ENCODE measurements at places on chromosomes 4 and X. TPM values are rescaled to one million over a fixed set of nuclear protein-coding genes. Genes with fewer than 3 reads are reported as not detected.

DNA sequence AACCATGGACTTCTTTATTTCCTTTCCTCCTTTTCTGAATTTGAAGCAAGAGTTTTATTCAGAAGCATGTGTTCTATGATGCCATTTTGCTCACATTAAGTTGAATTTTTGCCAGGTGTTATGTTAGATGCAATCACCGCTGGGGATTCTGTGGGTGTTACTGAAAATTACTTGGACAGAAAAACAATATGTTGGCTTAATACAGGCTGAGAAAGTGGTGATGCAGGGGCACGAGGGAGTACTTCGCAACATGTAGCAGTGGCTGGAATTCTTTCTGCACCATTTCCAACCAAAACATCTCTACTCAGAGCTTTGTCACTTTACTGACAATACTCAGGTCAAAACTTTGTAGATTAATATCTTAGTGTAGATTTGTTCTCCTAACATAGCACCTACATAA lies 109.2 kb upstream of the PCDH18 start:
- no peaks in the 10 kb centered on the region for H3K36me3 ChIP-seq
- no peak overlapping the region for H3K27ac ChIP-seq
- H3K4me3 ChIP-seq: no peak overlapping the region
- DNase-seq: no peak

- no peak overlapping the region for H3K4me3 ChIP-seq
- no peak for DNase-seq
- no peaks in the 10 kb centered on the region for H3K4me1 ChIP-seq
- no peak overlapping the region for H3K27ac ChIP-seq
Measured at GRCh38 chr4:11589676-11590075, 161.0 kb upstream of the HS3ST1 start.

- peaks cover 20% of the 10 kb centered on the region for H3K4me1 ChIP-seq
- no peak overlapping the region for H3K27ac ChIP-seq
- DNase-seq: no peak
- no peaks in the 10 kb centered on the region for H3K36me3 ChIP-seq
- H3K27me3 ChIP-seq: peaks cover 5% of the 10 kb centered on the region
- no peak overlapping the region for H3K4me3 ChIP-seq
Measured at GRCh38 chr4:2388429-2389182, 29.8 kb downstream of the ZFYVE28 start.

GRCh38 chr4:47639531-47639930 lies 154.5 kb downstream of the ATP10D start:
- H3K36me3 ChIP-seq: peaks cover 8% of the 10 kb centered on the region
- H3K4me1 ChIP-seq: no peaks in the 10 kb centered on the region
- H3K4me3 ChIP-seq: no peak overlapping the region
- H3K27me3 ChIP-seq: peaks cover 2% of the 10 kb centered on the region

DNA sequence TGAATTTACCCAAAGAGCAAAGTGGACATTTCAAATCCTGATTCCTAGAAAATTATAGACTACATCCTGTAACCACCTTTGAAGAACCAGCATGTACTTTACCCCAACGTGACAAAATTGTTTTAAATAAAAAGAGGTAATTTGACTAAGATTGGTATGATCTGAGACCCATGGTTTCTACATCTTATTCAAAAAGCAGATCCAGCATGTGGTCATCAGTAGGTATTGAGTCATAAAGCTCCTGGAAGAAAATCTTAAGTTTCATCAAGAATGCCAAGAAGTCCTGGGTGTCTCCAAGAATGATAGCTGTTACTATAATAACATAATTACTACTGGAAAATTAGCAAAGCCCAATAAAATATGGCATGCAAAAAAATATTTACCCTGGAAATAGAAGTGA lies 61.8 kb downstream of the NFKB1 start:
- H3K36me3 ChIP-seq: peaks cover 4% of the 10 kb centered on the region
- no peaks in the 10 kb centered on the region for H3K4me1 ChIP-seq
- no peak overlapping the region for H3K4me3 ChIP-seq
- DNase-seq: no peak
- no peak overlapping the region for H3K27ac ChIP-seq

GRCh38 chr4:75658876-75659275 lies 14.3 kb downstream of the G3BP2 start:
- H3K27me3 ChIP-seq: no peaks in the 10 kb centered on the region
- H3K4me1 ChIP-seq: no peaks in the 10 kb centered on the region
- no peak overlapping the region for H3K4me3 ChIP-seq
- H3K36me3 ChIP-seq: peaks cover 24% of the 10 kb centered on the region
- DNase-seq: no peak

GRCh38 chrX:124282580-124282979 lies 49.9 kb upstream of the TEX13D start:
- H3K36me3 ChIP-seq: no peaks in the 10 kb centered on the region
- no peak overlapping the region for H3K4me3 ChIP-seq
- no peak for DNase-seq
- H3K27me3 ChIP-seq: no peaks in the 10 kb centered on the region
- H3K4me1 ChIP-seq: no peaks in the 10 kb centered on the region

GRCh38 chr4:163484906-163485305 lies 9.6 kb upstream of the TMA16 start:
- no peaks in the 10 kb centered on the region for H3K36me3 ChIP-seq
- H3K4me3 ChIP-seq: no peak overlapping the region
- no peaks in the 10 kb centered on the region for H3K4me1 ChIP-seq

GRCh38 chr4:21041708-21042107 lies 341.4 kb downstream of the PACRGL start:
- H3K27me3 ChIP-seq: no peaks in the 10 kb centered on the region
- no peak for DNase-seq
- no peak overlapping the region for H3K4me3 ChIP-seq
- H3K27ac ChIP-seq: no peak overlapping the region
- H3K36me3 ChIP-seq: no peaks in the 10 kb centered on the region
- no peaks in the 10 kb centered on the region for H3K4me1 ChIP-seq

DNA sequence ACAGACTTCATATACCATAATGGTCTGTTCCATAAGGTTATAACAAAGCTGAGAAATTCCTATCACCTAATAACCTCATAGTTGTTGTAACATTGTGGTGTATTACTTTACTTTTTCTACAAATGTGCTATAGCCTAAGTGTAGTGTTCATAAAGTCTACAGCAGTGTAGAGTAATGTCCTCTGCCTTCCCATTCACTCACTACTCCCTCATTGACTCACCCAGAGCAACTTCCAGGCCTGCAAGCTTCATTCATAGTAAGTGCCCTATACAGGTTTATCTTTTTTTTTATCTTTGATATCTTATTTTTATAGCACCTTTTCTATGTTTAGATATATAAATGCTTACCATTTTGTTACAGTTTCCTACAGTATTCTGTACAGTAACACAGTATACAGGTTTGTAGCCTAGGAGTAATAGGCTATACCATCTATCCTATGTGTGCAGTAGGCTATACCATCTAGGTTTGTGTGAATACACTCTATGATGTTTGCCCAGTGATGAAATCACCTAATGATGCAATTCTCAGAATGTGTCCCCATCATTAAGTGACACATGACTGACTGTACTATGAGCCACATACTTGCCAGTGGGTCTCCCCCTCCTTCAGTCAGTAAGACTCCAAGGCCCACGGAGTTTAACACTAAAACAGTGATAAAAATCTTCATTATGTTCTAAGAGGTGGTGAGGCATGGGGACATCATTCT lies 299.9 kb downstream of the UNC5C start:
- no peaks in the 10 kb centered on the region for H3K36me3 ChIP-seq
- no peak overlapping the region for H3K4me3 ChIP-seq
- no peaks in the 10 kb centered on the region for H3K4me1 ChIP-seq
- DNase-seq: no peak
- H3K27ac ChIP-seq: no peak overlapping the region

DNA sequence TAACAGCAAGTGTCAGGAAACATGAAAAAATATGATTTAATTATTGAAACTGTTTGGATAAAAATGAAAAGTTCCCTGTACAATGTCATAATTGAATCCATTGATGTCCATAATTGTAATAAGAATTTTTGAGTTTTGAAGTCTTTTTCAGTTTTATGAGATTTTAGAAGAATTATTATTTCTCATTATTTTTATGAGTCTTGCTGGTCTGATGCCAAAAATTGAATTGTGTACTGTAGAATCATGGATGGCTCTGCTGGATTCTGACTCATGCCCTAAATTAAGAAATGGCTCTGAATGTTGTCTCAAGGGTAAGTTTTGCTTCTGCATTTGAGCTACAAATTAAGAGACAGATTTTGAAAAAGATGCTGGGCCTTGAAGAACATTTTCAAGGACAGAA lies 132.8 kb upstream of the MAP9 start:
- H3K36me3 ChIP-seq: no peaks in the 10 kb centered on the region
- no peaks in the 10 kb centered on the region for H3K27me3 ChIP-seq
- DNase-seq: no peak
- H3K4me1 ChIP-seq: no peaks in the 10 kb centered on the region
- no peak overlapping the region for H3K27ac ChIP-seq
- H3K4me3 ChIP-seq: no peak overlapping the region

DNA sequence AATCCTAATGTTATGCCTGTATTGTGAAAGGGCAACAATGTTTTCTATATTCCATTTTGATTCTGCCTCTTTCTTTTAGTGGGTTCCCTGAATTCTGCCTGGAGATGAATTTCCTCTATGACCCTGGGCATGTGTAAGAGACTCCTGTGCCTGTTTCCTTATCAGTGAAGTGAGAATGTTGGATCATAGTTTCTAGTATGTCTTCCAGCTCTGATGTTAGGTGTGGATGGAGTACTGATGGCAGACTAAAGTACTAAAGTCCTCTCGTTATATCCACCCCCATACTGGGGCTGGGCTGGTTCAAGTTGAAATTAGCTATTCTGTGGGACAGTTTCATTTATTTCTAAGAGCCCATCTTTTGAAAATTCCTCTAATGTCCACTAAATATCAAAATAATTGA lies 29.6 kb downstream of the PLAC1 start:
- H3K36me3 ChIP-seq: peaks cover 3% of the 10 kb centered on the region
- H3K27me3 ChIP-seq: no peaks in the 10 kb centered on the region
- H3K4me1 ChIP-seq: peaks cover 24% of the 10 kb centered on the region
- DNase-seq: no peak

DNA sequence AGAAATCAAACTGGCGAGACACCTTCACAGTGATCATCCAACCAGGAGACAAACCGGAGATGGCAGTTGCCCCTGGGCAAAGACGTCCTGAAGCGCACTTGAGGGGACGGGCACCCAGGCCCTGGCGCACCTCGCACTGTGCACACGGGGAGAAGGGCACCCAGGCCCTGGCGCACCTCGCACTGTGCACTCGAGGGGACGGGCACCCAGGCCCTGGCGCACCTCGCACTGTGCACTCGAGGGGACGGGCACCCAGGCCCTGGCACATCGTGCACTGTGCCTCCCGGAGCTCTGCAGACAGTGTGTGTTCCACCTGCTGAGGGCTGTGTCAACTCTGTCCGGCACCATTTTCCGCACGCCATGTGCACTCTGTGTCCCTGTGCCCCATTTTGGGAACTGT lies 34.6 kb upstream of the CPLX1 start:
- H3K36me3 ChIP-seq: peaks cover 60% of the 10 kb centered on the region
- DNase-seq: no peak
- H3K27me3 ChIP-seq: peaks cover 6% of the 10 kb centered on the region
- H3K4me1 ChIP-seq: no peaks in the 10 kb centered on the region

DNA sequence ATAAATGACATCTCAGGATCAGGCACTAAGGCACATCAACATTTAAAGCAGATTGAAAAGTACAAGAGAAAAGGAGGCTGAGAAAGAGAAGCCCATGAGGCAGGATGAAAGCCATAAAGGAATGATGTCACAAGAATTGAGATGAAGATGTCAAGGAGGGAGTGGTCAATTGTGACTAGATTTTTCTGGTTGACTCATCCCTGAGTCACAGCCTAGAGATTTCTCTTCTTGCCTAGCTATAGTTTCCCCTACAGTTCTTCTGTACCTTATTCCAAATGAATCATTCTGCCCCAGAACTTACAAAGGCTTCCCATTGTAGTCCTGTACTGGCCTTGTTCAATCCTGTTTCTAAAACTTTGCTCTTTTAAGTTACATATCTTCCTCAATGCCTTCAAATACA lies 3.4 kb upstream of the USP53 start:
- H3K27me3 ChIP-seq: peaks cover 13% of the 10 kb centered on the region
- H3K4me1 ChIP-seq: peaks cover 12% of the 10 kb centered on the region
- H3K27ac ChIP-seq: no peak overlapping the region
- H3K36me3 ChIP-seq: no peaks in the 10 kb centered on the region
- no peak overlapping the region for H3K4me3 ChIP-seq
- DNase-seq: no peak

- H3K4me3 ChIP-seq: no peak overlapping the region
- H3K27ac ChIP-seq: peak overlapping the region; percentile 17
- no peaks in the 10 kb centered on the region for H3K27me3 ChIP-seq
Measured at GRCh38 chr4:48420144-48420543, 63.0 kb upstream of the SLC10A4 start.

- H3K27me3 ChIP-seq: no peaks in the 10 kb centered on the region
- H3K36me3 ChIP-seq: no peaks in the 10 kb centered on the region
- no peak overlapping the region for H3K27ac ChIP-seq
- no peak overlapping the region for H3K4me3 ChIP-seq
Measured at GRCh38 chrX:108036298-108036973, 8.4 kb upstream of the VSIG1 start.

DNA sequence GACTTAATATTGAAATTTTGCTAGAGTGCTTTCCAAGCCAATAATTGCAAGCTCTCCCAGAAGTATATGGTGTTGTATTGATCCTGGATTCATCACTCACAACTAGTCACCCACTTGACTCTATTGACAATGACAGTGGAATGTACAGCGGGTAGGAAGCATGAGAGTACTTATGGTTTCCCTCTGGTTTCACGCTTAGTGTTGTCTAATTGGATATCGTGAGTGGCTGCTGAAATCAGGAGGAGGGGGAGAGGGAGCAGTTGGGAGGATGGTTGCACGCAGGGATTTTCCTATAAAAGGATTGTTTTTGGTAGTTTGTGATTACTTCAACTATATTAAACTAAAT lies 1819.5 kb upstream of the TENM3 start:
- H3K4me1 ChIP-seq: peaks cover 7% of the 10 kb centered on the region
- H3K27me3 ChIP-seq: no peaks in the 10 kb centered on the region
- no peak overlapping the region for H3K4me3 ChIP-seq
- H3K36me3 ChIP-seq: no peaks in the 10 kb centered on the region

- peaks cover 7% of the 10 kb centered on the region for H3K36me3 ChIP-seq
- DNase-seq: no peak
- peaks cover 15% of the 10 kb centered on the region for H3K4me1 ChIP-seq
- no peak overlapping the region for H3K4me3 ChIP-seq
Measured at GRCh38 chrX:102745513-102745856, 24.9 kb downstream of the GPRASP3 start.

DNA sequence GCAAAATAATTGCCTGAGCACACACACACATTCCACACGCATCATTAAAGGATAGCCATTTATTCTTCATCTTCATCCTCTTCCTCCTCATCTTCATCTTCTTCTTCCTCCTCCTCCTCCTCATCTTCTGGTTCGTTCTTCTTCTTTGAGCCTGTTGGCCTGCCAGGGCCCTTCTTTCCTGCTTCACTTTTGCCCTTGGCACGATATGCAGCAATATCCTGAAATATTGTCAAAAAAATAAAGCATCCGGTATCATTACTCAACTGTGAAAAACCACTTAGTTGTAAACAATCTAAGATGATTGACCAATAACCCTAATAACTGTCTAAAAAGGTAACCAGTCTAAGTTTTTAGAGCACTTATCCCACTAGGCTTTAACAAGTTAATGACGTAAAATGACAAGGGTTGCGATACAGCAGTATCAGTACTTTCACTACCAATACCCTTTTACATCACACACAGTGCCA lies 2.1 kb downstream of the HMGB2 start:
- H3K27ac ChIP-seq: peak overlapping the region; percentile 22
- peaks cover 20% of the 10 kb centered on the region for H3K27me3 ChIP-seq
- H3K36me3 ChIP-seq: peaks cover 27% of the 10 kb centered on the region
- H3K4me3 ChIP-seq: peak overlapping the region; percentile 84
- H3K4me1 ChIP-seq: peaks cover 25% of the 10 kb centered on the region
- DNase-seq: no peak

GRCh38 chr4:113899271-113900070 lies 80.0 kb downstream of the ARSJ start:
- peaks cover 12% of the 10 kb centered on the region for H3K4me1 ChIP-seq
- peaks cover 8% of the 10 kb centered on the region for H3K36me3 ChIP-seq
- H3K27ac ChIP-seq: no peak overlapping the region
- DNase-seq: no peak

The FAAH2 gene
- 4.0 TPM for total RNA-seq

The SULT1E1 gene
- not detected for total RNA-seq

The CXCL1 gene
- 1.7 TPM for total RNA-seq

All from endothelial cell (in vitro differentiated cells).